PC-3 (cell line): ENCODE measurements at places on chromosomes 16 and 17. TPM values are rescaled to one million over a fixed set of nuclear protein-coding genes. Genes with fewer than 3 reads are reported as not detected.

DNA sequence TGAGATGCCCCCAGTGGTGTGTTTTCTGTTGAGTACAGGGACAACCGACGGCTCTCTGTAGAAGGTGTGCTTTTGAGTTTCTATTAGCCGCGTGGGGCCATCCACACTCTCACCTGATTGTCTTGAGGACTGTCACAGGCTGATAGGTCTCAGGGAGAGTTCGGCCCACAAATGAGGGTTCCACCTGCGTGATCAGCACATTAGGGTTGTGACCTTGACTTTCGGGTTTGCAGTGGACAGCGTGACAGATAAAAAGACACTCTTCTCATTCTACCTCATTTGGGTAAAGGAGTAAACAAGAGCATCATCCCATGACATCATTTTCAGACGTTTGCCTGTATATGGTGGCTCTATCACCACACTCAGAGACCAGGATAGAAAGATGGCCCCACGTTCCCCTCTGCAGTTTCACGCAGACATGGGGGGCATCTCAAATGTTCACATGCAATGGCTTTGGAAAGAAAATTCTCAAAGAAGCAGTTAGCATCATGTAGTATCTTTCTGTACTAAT lies 74.3 kb upstream of the MRTFB start:
- H3K4me1 ChIP-seq: no peaks in the 10 kb centered on the region
- no peak overlapping the region for H3K4me3 ChIP-seq
- DNase-seq: no peak
- no peak overlapping the region for H3K27ac ChIP-seq
- no peaks in the 10 kb centered on the region for H3K36me3 ChIP-seq

- H3K4me3 ChIP-seq: no peak overlapping the region
- no peak for DNase-seq
- H3K4me1 ChIP-seq: peaks cover 49% of the 10 kb centered on the region
- no peaks in the 10 kb centered on the region for H3K27me3 ChIP-seq
- no peaks in the 10 kb centered on the region for H3K36me3 ChIP-seq
Measured at GRCh38 chr17:78344666-78345065, 15.2 kb downstream of the SOCS3 start.

- H3K36me3 ChIP-seq: no peaks in the 10 kb centered on the region
- H3K27me3 ChIP-seq: no peaks in the 10 kb centered on the region
- DNase-seq: no peak
- peak overlapping the region; percentile 44; the same call in 1 of the 2 replicates for H3K4me3 ChIP-seq
- H3K27ac ChIP-seq: no peak overlapping the region
- peaks cover 6% of the 10 kb centered on the region; the same call in 1 of the 2 replicates for H3K4me1 ChIP-seq
Measured at GRCh38 chr17:35541434-35541833, 4.0 kb upstream of the SLFN12L start.

GRCh38 chr16:71727551-71728324 lies 3.2 kb upstream of the PHLPP2 start:
- no peak overlapping the region for H3K4me3 ChIP-seq
- no peak for DNase-seq
- H3K4me1 ChIP-seq: no peaks in the 10 kb centered on the region
- no peaks in the 10 kb centered on the region for H3K27me3 ChIP-seq
- peaks cover 16% of the 10 kb centered on the region for H3K36me3 ChIP-seq

GRCh38 chr17:71689782-71690181 lies 431.0 kb upstream of the SOX9 start:
- no peak overlapping the region for H3K27ac ChIP-seq
- H3K4me1 ChIP-seq: no peaks in the 10 kb centered on the region
- H3K27me3 ChIP-seq: no peaks in the 10 kb centered on the region
- H3K4me3 ChIP-seq: no peak overlapping the region
- no peak for DNase-seq

MMP15 gene
- 6.3 and 9.4 TPM in 2 replicates for total RNA-seq
